ENCODE measurements at places on chromosomes 7 and 10.
A peak's percentile ranks its signal among the peaks of the same experiment; 100 is the strongest.

- DNase-seq, result no peak
Measured at GRCh38 chr10:86364491-86365345, 1.9 kb downstream of the GRID1 start.

DNA sequence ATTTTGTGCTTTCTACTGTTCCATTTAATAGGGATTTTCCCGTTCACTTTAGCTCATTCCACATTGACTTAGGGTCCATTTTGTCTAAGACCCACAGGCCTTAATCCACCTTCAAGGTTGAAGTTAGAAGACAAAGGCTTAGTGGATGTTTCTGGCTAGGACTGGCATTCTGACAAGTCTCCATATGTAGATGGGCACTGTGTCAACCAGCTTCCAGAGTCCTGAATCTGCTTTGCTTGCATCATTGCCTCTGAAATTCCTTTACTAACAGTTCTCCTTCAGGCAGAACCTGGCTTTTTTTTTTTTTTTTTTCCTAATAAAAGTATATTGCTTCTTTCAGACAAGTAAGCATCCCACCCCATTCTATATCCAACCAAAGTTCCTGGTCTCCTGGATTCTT lies 69.6 kb upstream of the PDCD4 start:
- DNase-seq, result peak; percentile 16

- no peak for DNase-seq
Measured at GRCh38 chr7:51965454-51965853, 648.8 kb upstream of the COBL start.

GRCh38 chr7:128815289-128815942 lies 14.8 kb upstream of the FLNC start:
- no peak for DNase-seq

- no peak for DNase-seq
Measured at GRCh38 chr7:32227746-32228145, 157.5 kb upstream of the PDE1C start.

- no peak for DNase-seq
Measured at GRCh38 chr7:45701701-45702510, 127.7 kb downstream of the ADCY1 start.

DNA sequence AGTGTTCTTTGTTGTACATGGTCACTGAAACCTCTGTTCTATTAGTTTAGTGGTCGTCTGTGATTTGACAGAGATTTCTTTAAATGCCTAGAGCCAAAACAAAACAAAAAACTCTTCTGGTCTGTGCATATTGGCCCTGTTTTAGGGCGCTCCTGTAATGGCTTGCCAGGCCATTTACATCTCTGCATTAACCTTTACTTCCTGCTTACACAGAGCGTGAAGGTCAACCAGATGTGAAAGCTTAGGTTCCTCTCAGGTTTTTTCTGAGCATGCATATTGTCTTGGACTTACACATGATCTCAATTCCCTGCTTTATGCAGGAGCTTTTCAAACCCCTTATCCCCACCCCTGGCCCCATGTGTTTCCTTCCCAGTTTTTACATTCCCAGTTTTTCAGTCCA lies 9.6 kb downstream of the ZNF37A start:
- DNase-seq, result no peak

GRCh38 chr10:42646687-42647640 lies 8.6 kb upstream of the ZNF33B start:
- no peak for DNase-seq

DNA sequence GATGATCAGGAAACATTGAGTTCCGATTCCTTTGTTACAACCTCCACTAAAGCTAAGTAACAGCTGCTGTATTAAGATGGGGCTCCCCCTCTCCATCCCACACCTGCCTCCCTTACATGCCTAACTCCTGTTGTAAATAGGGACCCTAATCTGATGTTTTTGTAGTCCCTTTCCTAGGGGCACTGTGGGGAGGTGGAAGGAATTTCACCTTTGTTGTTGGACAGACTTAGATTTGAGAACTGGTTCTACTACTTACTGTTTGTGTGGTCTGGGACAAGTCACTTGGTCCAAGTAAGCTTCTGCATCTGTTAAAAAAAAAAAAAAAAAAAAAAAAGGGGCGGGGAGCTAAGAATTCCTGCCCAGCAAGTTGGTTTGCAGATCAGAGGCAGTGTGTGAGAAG lies 42.6 kb downstream of the KIAA1217 start:
- no peak for DNase-seq

GRCh38 chr10:48782386-48782785 lies 97.7 kb downstream of the WDFY4 start:
- DNase-seq, result no peak
